ENCODE measurements at places on chromosomes 11 and 22.

GRCh38 chr11:130144861-130145281 is 14.7 kb upstream of the ST14 start:
- peak overlapping the region; percentile 88 for H3K27ac ChIP-seq
- peaks cover 15% of the 10 kb centered on the region for H3K4me1 ChIP-seq
- no peak overlapping the region for H3K4me3 ChIP-seq
- H3K27me3 ChIP-seq: no peaks in the 10 kb centered on the region
- no peaks in the 10 kb centered on the region for H3K36me3 ChIP-seq

- peak overlapping the region; percentile 95 for H3K27ac ChIP-seq
- H3K36me3 ChIP-seq: no peaks in the 10 kb centered on the region
- peaks cover 14% of the 10 kb centered on the region for H3K4me1 ChIP-seq
- H3K4me3 ChIP-seq: peak overlapping the region; percentile 76
- DNase-seq: no peak
Observed at GRCh38 chr11:112024178-112024772, 933 bp upstream of the DLAT start.

GRCh38 chr11:102546923-102547471 is 16.4 kb upstream of the MMP7 start:
- H3K4me1 ChIP-seq: no peaks in the 10 kb centered on the region
- no peak overlapping the region for H3K27ac ChIP-seq
- H3K36me3 ChIP-seq: no peaks in the 10 kb centered on the region
- no peaks in the 10 kb centered on the region for H3K27me3 ChIP-seq
- no peak overlapping the region for H3K4me3 ChIP-seq

GRCh38 chr22:36741204-36741793 is 34.6 kb downstream of the IFT27 start:
- H3K27me3 ChIP-seq: no peaks in the 10 kb centered on the region
- no peak for DNase-seq
- H3K27ac ChIP-seq: no peak overlapping the region
- peaks cover 29% of the 10 kb centered on the region for H3K4me1 ChIP-seq
- H3K4me3 ChIP-seq: no peak overlapping the region

- H3K36me3 ChIP-seq: no peaks in the 10 kb centered on the region
- no peak overlapping the region for H3K27ac ChIP-seq
- H3K4me1 ChIP-seq: no peaks in the 10 kb centered on the region
- H3K27me3 ChIP-seq: no peaks in the 10 kb centered on the region
- H3K4me3 ChIP-seq: no peak overlapping the region
- no peak for DNase-seq
Observed at GRCh38 chr11:92681586-92681985, 287.9 kb upstream of the MTNR1B start.

DNA sequence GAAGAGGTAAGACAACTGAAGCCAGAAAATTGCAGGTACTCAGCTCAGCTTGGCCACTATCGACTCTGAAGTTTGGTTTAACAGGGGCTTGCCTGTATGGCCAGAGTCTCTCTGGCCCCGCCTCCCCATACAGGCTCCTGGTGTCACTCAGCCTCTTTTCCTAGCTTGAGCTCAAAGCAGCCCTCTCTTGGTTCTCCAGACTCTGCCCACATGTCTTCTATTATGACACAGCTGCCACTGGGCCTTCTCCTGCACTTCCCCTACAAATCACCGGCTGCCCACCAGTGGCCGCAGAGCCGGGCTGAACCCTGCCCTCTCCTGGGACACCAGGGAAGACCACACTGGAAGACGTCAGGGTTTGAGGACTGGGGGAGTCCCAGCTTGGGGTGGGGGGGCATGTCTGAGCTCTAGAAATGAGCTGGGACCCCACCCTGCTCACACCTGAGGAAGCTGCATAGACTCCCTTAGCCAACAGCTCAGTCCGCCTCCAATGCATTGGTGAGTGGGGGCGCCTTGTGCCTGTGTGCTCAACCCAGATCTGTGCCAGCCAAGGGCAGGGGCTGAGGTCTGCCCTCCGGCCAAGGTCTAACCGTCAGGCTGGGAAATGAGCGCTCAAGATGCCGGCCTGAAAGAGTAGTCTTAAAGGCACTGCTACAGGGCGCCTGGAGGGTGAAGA is 94.4 kb upstream of the LMO1 start:
- peaks cover 47% of the 10 kb centered on the region for H3K4me1 ChIP-seq
- no peak overlapping the region for H3K4me3 ChIP-seq
- H3K27me3 ChIP-seq: no peaks in the 10 kb centered on the region
- H3K27ac ChIP-seq: no peak overlapping the region

- H3K4me1 ChIP-seq: peaks cover 39% of the 10 kb centered on the region
- no peaks in the 10 kb centered on the region for H3K27me3 ChIP-seq
- H3K36me3 ChIP-seq: peaks cover 26% of the 10 kb centered on the region
- H3K4me3 ChIP-seq: no peak overlapping the region
- DNase-seq: no peak
- H3K27ac ChIP-seq: peak overlapping the region; percentile 66
Observed at GRCh38 chr11:119673759-119674336, 55.2 kb downstream of the NECTIN1 start.

DNA sequence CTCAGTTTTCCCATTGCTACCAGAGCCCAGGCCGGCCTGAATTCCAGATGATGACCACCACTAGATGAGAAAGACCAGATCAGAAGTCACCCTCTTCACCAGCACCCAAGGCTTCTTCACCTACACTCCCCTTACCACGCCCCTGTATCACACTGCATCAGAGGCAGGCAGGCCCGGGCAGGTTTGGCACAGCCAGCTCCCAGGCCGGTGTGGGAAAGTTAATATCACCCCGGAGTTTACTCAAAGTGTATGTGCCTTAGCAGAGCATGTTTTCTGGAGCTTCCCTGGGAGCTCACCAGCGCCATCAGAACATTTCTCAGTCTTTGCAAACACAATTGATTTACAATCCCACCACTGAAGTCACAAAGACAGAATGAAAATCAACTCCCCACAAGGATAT is 47.5 kb upstream of the POU2AF1 start:
- peak overlapping the region; percentile 56 for H3K27ac ChIP-seq
- no peak for DNase-seq
- no peaks in the 10 kb centered on the region for H3K27me3 ChIP-seq
- no peak overlapping the region for H3K4me3 ChIP-seq
- no peaks in the 10 kb centered on the region for H3K36me3 ChIP-seq

- H3K36me3 ChIP-seq: no peaks in the 10 kb centered on the region
- no peaks in the 10 kb centered on the region for H3K27me3 ChIP-seq
- no peak overlapping the region for H3K27ac ChIP-seq
Observed at GRCh38 chr22:50316114-50317065, 8.9 kb upstream of the PLXNB2 start.

- H3K27ac ChIP-seq: no peak overlapping the region
- no peak overlapping the region for H3K4me3 ChIP-seq
- no peaks in the 10 kb centered on the region for H3K27me3 ChIP-seq
- H3K36me3 ChIP-seq: no peaks in the 10 kb centered on the region
- no peak for DNase-seq
- no peaks in the 10 kb centered on the region for H3K4me1 ChIP-seq
Observed at GRCh38 chr11:20518323-20518834, 81.0 kb upstream of the SLC6A5 start.

DNA sequence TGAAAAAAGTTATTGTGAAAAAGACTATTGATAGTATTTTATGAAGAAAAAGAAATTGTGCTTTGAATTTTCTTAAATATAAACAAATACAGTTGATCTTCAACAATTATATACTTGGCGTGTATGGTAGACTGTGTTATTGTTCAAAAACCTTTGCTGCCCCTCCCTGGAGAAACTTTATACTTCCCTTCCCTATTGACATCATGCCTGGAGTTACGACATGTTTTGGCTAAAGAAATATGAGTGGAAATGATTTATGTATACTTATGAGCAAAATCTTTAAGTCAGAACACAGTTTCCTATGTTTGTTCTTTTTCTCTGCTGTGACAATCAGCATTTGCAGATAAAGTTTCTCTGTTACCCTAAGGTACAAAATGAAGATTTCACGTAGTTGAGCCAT is 243.8 kb downstream of the TMEM135 start:
- H3K4me3 ChIP-seq: no peak overlapping the region
- H3K27me3 ChIP-seq: no peaks in the 10 kb centered on the region
- no peaks in the 10 kb centered on the region for H3K36me3 ChIP-seq
- DNase-seq: no peak

DNA sequence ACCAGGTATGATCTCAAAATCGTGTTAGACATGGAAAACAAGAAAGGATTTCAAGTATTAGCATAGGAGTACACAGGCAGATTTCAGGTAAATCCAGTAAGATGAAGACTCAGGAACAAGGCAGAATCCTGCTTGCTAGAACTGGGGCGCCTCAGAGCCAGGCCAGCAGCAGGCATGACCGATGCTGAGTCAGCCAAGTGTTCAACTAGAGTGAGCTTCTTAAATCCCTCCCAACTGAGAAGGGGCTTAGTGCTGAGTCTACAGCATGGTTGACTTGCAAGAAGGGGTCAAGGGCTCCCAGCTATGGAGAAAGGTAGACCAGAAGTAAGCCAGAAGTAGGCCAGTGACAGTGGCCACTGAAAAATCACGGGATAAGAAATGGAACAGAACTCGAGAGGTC is 12.4 kb downstream of the GRAP2 start:
- H3K27ac ChIP-seq: no peak overlapping the region
- H3K27me3 ChIP-seq: no peaks in the 10 kb centered on the region
- DNase-seq: no peak
- no peaks in the 10 kb centered on the region for H3K36me3 ChIP-seq

GRCh38 chr11:35335226-35335625 is 84.1 kb downstream of the SLC1A2 start:
- no peaks in the 10 kb centered on the region for H3K27me3 ChIP-seq
- no peak overlapping the region for H3K4me3 ChIP-seq
- DNase-seq: no peak

- no peaks in the 10 kb centered on the region for H3K4me1 ChIP-seq
- no peak overlapping the region for H3K4me3 ChIP-seq
- H3K36me3 ChIP-seq: no peaks in the 10 kb centered on the region
- DNase-seq: no peak
- no peak overlapping the region for H3K27ac ChIP-seq
Observed at GRCh38 chr11:5204787-5205186, 4.3 kb upstream of the OR51V1 start.

DNA sequence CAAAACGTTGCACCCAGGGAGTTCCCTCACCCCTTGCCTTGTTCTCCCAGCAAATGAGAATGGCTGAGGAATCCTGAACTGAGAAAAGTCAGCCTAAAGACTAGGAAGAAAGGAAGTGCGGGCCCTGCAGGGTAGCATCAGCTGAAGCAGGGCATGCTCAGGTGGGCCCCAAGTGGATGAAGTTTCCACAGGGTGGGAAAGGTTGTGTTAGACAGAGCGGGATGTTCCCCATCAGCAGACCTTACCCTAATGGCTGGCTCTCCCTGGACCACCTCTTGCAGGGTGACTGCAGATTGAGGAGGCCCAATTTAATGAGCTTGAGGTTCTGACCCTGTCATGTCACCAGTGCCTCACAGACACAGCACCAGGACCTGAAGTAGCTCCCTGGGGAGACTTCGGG is 81.5 kb upstream of the MYOD1 start:
- no peak overlapping the region for H3K4me3 ChIP-seq
- H3K27me3 ChIP-seq: no peaks in the 10 kb centered on the region
- DNase-seq: no peak
- H3K4me1 ChIP-seq: no peaks in the 10 kb centered on the region
- no peak overlapping the region for H3K27ac ChIP-seq

DNA sequence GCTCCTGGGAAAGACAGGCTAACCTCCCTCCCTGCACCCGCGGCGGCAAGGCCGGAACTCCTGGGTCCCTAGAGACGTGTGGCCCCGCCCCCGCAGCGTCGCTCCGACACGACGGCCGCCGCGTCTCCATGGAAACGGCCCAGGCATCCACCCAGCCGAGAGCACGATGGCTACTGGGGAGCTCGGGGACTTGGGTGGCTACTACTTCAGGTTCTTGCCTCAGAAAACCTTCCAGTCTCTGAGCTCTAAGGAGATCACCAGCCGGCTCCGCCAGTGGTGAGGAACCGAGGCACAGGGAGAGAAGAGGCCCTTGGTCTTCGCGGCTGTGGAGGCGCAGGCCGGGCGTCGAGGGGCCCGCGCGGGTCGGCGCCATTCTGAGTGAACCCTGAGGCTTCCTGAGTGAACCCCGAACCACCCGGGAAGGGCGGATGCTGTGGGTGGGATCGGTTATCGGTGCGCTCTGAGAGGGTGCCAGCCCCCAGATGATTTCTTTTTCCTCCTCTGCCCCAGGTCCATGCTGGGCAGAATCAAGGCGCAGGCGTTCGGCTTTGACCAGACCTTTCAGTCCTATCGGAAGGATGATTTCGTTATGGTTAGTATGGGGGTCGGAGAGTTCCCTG is at the start of gene CFAP300:
Gene CFAP300 (plus strand): TSS at position 133 of the 620 bp plus-strand sequence. CDS start 34 bp downstream, at position 167.
- peak; percentile 4 for DNase-seq
- no peaks in the 10 kb centered on the region for H3K4me1 ChIP-seq
- H3K4me3 ChIP-seq: peak within 1 kb of the TSS; percentile 65
- no peaks in the 10 kb centered on the region for H3K36me3 ChIP-seq
- H3K27ac ChIP-seq: peak within 1 kb of the TSS; percentile 58

DNA sequence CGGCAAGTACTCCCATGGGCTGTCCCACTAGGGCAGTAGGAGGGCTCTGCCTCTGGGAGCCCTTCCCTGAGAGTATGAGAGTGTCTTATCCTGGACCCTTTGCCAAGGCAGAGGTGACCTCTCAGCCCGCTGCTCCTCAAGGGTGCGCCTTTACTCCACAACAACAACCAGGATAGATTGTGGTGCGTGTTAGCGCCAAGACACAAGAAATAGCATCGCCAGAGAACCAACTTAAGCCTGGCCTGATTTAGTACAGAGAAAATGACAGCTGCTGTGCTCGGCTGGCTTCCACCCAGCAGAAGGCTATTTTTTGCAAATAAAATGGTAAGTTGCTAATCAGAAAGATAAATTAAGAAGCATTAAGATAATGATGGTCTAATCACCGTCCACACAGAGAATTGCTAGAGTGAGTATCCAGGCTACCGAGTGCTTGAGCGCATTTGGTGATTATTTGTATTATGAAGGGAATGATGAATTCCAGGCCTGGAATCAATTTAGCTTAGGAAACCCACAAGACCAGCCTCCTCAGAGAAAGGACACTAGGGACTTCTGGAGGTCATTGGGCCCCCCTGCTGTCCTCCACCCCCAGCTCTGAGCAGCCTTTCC is 119.8 kb downstream of the PKNOX2 start:
- DNase-seq: no peak
- no peak overlapping the region for H3K27ac ChIP-seq
- H3K4me1 ChIP-seq: no peaks in the 10 kb centered on the region

DNA sequence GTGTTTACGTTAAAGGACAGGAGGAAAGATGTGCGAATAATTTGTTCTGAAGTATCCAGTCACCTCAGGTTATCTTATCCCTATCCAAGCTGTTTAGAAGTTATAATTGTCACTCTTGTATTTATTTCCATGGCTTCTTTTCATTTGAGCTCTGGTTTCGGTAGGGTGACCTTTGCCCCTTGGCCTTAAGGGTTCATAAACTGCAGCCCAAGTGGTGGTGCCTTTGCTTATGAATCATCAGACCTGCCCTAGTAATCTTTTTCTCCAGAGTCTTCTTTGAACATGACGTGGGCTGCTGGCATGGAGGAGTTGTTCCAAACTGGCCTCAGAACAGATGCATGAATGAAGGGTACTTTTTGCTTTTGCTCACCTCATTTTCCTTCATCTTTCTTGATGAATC is 6.5 kb upstream of the CRYBB3 start:
- no peak overlapping the region for H3K27ac ChIP-seq
- H3K4me3 ChIP-seq: no peak overlapping the region
- peaks cover 100% of the 10 kb centered on the region for H3K36me3 ChIP-seq

Measured in esophagus squamous epithelium (tissue), 5 donors.